ENCODE measurements at places on chromosomes 5 and 9.
A peak's percentile ranks its signal among the peaks of the same experiment; 100 is the strongest.

DNA sequence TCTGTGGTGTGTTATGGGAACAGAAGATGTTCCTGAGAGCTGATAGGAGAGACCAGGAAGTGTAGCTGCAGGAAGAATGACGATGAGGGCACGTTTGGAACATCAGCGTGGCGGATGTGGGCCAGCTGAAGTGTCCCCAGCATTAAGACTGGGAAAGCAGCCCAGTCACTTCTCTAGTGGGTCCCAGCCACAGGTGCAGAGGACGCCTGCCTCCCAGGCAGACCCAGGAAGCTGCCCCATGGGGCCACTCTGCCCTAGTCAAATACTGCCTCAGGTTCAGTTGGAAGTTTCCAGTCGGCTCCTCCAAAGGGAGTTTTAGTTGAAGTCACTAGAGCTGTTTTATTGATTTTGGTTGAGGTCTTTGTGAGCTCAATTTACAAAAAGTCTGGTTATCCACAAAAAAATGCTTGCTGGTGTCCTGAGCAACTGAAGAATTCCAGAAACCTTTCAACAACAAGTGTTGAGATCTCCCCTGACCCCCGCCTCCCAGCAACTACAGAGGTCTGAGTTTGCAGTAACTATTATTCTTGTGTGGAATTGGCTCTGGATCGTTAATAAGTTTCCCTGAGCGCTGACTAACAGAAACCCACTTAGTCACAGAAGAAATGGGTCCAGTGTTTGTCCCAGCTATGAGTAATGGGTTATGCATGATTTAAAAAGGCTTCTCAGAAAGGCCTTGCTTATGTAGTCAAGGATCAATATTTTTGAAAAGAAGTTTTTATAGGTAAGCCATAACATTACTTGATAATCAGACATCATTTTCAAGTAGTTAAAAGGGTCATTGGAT, 294.1 kb downstream of the FANCC start:
- H3K27ac ChIP-seq, result peak overlapping the region; percentile 56
- no peak for DNase-seq
- peaks cover 4% of the 10 kb centered on the region for H3K36me3 ChIP-seq
- H3K27me3 ChIP-seq, result no peaks in the 10 kb centered on the region
- peaks cover 32% of the 10 kb centered on the region for H3K4me1 ChIP-seq

DNA sequence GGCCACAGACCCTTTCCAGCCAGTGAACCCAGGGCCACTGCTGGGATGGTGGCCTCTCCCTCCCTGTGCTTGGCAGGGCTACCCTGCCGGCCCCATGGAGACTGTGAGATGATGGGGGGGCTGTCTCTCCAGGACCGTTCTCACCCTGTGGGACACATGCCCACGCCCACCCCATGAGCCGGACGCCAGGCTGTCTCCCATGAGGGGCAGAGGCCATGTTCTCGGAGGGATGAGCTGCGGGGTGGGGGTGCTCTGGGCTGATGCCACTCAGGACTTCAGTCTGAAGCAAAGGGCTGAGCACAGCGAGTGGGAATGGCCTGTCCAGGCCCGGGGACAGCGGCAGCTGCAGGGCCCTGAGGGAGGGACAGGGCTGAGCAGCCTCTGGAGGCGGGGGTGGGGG, 88.9 kb downstream of the KCNT1 start:
- no peaks in the 10 kb centered on the region for H3K27me3 ChIP-seq
- H3K4me3 ChIP-seq, result no peak overlapping the region
- no peaks in the 10 kb centered on the region for H3K36me3 ChIP-seq

DNA sequence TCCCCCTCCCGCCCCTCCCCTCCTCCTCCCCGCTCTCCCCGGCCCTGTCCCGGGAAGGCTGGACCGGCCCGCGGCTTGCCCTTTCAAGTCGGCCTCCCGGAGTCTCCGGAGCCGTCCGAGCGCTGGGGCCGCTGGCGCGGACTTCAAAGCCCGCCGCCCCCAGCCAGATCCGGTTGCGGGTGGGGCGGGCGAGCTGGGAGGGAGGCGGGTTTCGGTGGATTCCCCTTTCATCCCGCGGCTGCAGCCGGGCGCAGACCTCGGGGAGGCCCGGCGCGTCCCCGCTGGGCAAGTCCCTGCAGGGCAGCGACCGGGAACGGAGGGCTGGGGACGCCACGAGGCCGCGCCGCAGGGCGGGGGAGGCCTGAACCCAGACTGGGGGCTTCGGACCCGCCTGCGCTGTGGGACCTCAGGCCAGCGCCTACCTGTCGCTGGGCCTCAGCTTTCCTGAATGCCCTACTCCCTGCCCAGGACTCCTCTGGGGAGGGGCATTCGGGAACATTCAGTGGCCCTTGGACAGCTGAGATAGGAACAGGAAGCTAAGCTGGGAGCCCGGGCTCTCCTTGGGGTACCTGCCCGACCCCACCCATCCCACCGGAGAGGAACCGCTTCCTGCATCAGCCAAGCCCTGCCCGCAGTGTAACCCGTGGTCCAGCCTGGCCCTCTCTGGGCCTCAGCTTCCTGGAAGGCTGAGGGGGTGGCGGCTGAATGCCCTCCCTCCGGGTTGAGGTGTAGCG, 23.4 kb downstream of the C9orf50 start:
- peak overlapping the region; percentile 86 for H3K27ac ChIP-seq
- H3K36me3 ChIP-seq, result no peaks in the 10 kb centered on the region
- H3K4me3 ChIP-seq, result peak overlapping the region; percentile 61
- H3K4me1 ChIP-seq, result peaks cover 35% of the 10 kb centered on the region

DNA sequence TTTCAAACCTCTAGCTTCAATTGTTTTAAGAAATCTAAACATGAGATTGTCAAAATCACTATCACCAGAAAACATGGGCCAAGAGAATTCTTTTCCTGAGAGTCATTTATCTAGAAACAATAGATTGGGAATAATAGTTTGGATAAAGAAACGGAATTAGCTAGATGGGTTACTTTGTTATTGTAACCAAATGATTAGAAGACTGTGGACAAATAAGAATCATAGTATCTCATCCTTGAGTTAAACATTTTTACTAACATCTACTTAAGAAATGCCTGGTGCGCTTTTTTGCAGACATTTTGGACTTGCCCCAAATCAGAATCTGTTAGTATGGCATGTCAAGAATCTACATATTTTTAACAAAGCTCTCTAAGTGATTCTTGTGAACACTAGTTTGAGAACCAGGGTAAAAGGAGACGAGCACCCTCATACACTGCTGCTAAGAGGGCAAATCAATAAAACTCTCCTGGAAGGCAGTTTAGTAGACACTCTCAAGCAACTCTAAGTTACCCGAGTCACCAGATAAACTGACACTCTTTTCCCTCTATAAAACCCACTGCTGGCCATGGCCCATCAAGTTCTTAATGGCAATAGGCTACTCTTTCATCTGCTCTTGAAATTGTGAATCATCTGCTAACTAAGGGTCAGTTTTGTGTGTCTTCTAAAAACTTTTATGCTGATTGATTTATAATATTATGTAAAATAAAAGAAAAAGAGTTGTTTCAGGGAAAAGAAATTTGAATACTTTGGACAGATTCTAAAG, 39.1 kb downstream of the TPD52L3 start:
- no peaks in the 10 kb centered on the region for H3K36me3 ChIP-seq
- no peaks in the 10 kb centered on the region for H3K4me1 ChIP-seq
- H3K27me3 ChIP-seq, result no peaks in the 10 kb centered on the region
- no peak for DNase-seq
- no peak overlapping the region for H3K27ac ChIP-seq
- no peak overlapping the region for H3K4me3 ChIP-seq

- DNase-seq, result peak; percentile 81
- peak overlapping the region; percentile 94 for H3K27ac ChIP-seq
- H3K27me3 ChIP-seq, result no peaks in the 10 kb centered on the region
- H3K4me1 ChIP-seq, result peaks cover 6% of the 10 kb centered on the region
Observed at GRCh38 chr5:101678481-101679193, 617.4 kb downstream of the SLCO4C1 start.

- H3K27me3 ChIP-seq, result no peaks in the 10 kb centered on the region
- H3K36me3 ChIP-seq, result peaks cover 2% of the 10 kb centered on the region
- no peak overlapping the region for H3K4me3 ChIP-seq
- no peaks in the 10 kb centered on the region for H3K4me1 ChIP-seq
- no peak for DNase-seq
Observed at GRCh38 chr5:146124580-146124979, 19.2 kb upstream of the PLAC8L1 start.

Data from Caco-2 (cell line).